ENCODE measurements at places on chromosomes 16 and 17.

- peak; percentile 51 for DNase-seq
These were observed 15.0 kb downstream of the CAVIN1 start for GRCh38 chr17:42408061-42408460.

DNA sequence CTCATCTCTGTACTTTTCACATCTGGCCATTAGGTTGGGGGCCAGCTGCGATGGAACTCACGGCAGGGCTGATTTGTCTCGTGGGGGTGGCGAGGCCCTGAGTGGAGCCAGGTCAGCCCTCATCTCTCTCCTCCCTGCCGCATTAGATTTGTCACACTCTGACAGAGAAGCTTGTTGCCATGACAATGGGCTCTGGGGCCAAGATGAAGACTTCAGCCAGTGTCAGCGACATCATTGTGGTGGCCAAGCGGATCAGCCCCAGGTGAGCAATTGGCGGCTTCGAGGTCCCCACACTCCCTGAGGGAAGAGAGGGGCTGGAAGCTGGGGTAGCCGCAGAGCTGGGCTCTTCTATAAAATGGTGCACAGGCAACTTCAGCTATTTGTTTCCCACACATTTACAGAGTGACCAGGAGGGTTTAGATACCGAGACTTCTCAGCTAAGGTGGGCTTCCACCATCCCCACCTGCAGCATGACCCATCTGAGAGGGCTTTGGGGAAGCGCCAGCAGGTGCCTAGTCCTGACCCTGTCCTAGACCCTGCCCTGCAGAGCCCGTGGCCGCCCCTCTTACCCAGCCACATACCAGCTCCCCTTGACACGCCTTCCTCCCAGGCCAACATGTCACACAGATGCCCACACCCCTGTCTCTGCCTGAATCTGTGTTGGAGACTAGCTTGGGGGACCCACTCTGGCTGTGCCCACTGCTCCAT is 8.4 kb downstream of the TMEM98 start:
- no peak for DNase-seq

DNA sequence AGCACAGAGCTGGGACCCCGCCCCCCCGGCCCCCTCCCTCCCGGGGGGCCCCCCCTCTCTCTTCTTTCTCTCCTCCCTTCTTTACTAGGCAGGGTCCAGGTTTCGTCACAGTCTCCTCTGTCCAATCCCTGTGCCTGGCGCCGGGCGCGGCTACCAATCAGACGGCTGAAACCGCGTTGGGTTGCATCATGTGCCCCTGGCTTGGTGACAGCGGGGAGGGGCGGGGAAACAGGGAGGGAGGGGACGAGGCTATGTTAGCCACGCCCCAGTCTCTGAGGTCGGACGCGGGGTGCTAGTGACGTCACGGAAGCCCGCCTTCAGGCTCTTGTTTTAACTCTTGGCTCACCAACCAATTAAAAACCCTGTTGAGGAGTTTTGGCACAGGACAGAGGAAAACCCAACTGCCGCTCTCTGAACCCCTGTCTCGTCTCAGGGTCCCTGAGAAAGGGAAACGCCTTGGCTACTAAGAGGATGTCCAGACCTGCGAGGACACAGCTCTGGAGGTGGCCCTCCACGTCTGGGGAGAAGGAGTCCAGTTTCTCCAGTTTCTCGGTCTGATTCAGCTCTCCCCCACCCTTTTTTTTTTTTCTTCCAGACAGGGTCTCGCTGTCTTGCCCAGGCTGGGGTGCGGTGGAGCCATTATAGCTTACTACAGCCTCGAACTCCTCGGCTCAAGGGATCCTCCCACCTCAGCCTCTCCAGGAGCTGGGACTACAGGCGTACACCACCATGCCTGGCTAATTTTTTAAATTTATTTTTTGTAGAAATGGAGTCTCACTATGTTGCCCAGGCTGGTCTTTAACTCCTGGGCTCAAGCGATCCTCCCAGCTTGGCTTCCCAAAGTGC is 441 bp upstream of the PLEKHH3 start:
- DNase-seq = peak; percentile 100

- DNase-seq = no peak
These were observed 7.1 kb downstream of the ENGASE start for GRCh38 chr17:79081571-79082276.

DNA sequence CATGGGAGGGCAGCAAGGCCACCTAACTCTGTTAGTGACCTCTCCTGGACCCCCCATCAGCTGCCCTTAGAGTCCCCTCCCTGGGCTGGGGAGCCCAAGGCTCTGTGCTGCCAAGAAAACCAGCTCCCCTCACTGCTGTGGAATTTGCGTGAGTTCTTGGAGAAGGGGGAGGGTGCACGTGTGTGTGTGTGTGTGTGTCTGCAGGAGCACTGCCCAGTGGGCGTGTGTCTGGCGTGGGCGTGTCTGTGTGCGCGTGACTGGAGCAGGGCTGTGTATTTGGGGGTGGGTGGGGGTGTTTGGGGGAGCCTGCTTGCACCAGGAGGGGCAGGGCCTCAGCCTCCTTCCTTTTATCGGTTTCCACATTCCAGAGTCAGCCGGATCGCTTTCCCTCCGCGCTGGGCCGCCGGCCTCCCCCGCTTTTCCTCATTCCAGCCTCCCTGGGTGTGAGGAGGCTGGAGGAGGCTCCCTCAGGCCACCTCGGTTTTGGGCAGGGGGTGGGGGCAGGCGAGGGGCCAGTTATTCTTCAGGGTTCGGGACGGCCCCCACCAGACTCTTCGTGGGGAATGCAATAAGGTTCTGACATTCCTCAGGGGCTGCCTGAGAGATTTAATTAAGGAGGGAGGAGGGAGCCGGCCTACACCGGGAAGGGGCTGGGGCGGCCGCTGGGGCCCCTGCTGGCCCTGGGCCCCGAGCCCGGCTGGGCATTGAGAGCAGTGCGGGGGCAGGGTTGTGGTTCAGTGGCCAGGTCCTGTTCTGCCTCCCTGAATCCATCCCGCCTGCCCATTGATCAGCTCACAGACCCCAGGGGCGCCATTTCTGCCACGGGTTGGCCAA is 2.5 kb downstream of the VASN start:
- peak; percentile 83 for DNase-seq

DNA sequence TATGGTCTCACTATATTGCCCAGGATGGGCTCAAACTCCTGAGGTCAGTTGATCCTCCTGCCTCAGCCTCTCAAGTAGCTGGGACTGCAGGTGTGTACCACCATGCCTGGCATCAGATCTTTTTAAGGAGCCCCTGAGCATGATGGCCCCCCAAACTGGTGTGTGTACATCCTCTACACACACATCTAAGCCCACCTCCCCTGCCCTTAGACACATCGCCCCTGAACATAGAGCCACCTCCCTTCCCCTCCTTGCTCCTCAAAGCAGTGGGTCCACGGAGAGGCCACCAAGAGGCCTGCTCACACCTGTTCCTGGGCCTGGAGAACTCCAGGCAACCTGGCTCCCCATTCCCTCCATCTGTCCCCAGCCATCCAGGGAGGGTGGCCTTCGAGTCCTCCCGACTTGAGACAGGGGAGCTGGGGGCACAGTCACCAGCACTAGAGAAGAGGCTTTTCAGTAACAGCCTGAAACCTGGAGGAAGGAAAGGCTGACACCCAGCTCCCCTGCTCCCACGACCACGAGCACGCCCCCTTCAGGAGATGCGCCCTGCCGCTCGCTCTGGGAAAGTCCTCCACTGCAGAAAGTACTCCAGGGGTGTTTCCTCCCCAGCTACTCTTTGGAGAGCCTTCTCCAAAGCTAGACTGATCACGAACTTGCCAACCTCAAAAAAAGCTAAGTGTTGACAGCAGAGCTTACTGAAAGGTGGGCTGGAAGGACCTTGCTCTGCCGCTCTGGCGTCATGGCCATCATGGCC is 12.6 kb upstream of the PRR29 start:
- DNase-seq = no peak

DNA sequence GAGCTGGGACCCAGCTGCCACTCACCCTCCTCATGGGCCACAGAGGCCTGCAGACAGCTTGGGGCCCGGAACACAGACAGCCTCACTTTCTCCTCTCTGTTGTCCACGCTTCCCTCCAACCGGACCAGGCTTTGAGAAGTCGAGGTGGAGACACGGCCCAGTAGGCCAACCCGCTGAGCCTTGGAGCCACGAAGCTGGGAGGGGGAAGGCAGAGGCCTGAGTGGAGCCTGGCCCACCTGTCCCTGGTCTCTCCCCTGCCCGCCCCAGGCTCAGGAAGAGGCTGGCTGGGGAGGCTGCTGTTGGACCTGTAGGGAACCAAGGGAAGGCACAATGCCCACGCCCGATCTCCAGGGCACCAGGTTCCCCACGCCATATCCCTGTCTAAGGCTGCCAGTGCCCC is 48.1 kb downstream of the RMI2 start:
- no peak for DNase-seq

DNA sequence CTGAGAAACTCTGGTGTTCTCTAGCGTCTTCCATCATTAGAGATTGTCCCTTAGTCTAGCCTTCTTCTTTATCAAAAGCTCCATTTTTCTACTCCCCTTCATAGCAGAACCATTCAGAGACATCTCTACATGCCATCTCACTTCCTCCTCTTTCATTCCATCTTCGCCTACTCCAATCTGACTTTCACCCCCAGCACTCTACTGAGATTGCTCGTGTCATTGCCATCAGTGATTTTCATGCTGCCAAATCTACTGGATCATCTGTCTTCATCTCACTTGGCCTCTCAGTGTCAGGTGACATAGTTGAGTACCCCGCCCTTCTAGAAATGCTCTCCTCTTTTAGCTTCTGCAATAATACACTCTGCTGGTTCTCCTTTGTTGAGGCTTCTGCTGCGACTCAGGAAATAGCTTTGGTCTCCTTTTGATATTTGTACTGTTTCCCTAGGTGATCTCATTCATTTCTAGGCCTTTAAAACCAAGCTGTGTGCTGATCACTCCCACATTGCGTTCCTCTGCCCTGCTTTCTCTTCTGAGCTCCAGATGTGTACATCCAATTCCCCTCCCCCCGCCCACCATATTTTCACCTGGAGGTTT is 119.1 kb downstream of the FTO start:
- no peak for DNase-seq

DNA sequence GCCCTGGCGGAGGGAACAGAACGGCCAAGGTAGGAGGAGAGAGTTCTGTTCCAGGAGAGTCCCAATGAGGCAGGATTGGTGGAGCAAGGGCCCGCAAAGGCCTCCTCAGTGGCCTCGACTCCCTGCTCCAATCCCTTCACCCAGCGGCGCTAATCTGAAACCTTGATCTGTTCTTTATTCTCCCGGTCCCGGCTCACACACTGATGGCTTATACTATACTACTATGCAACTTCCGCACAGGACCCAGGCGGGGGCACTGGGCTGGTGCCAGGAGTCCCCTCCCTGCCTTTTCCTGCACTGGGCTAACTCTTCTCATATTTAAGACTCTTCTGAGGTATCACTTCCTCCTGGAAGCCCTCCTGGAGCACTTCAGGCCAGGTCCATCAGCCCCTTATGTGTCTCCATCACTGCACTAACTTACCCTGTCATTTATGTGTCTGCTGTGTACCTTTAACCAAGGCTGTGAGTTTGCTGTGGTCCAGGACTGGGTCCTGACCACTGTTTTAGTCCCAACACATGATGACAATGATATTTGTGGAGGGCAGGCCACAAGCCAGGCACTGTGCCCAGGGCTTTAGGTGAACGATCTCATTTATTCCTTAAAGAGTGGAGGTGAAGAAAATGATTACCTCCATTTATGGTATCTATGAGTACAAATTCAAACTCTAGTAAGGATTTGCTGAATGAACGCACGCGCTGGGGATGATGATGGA is 6.8 kb downstream of the CCDC102A start:
- DNase-seq = peak; percentile 12

DNA sequence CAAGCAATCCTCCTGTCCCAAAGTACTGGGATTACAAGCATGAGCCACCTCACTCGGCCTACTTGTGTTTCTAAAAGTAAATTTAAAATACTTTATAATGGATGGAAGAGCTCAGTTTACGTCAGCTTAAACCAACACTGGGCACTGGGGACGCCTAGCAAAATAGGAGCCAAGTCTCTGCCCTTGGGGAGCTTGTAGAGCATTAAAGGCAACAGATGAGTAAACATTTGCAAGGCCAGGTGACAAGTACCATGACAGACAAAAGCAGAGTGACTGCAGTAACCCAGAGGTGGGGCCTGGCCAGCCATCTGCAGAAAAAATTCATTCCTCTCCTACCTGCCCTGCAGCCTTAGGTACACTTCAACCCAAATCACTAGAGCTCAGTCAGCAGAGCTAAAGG is 12.1 kb upstream of the NLK start:
- DNase-seq = no peak

DNA sequence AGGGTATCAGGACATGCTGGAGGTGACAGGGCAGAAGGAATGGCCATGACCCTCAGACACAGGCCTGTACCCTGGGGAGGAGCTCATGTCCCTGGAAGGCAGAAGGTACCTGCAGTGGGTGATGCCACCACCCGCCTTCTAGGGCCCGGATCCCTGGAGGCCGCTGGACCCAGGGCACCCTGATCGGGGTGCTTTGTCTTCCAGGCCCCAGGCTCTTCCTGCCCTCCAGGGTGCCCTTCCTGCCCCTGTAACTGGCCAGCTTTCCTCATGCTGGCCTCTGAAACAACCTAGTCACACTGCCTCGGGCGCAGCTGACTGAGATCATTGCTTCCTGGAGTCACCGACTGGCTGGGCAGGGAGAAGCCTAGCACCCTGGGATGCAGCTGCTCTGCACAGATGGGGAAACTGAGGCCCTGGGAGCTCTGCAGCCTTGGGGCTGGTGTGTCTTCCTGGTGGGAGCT is 5.8 kb downstream of the ADCY7 start:
- DNase-seq = no peak

- DNase-seq = no peak
These were observed 17.5 kb downstream of the ALOX15B start for GRCh38 chr17:8056232-8056975.

GRCh38 chr17:2949469-2950044 is 113.8 kb downstream of the OR1D5 start:
- DNase-seq = peak; percentile 77

DNA sequence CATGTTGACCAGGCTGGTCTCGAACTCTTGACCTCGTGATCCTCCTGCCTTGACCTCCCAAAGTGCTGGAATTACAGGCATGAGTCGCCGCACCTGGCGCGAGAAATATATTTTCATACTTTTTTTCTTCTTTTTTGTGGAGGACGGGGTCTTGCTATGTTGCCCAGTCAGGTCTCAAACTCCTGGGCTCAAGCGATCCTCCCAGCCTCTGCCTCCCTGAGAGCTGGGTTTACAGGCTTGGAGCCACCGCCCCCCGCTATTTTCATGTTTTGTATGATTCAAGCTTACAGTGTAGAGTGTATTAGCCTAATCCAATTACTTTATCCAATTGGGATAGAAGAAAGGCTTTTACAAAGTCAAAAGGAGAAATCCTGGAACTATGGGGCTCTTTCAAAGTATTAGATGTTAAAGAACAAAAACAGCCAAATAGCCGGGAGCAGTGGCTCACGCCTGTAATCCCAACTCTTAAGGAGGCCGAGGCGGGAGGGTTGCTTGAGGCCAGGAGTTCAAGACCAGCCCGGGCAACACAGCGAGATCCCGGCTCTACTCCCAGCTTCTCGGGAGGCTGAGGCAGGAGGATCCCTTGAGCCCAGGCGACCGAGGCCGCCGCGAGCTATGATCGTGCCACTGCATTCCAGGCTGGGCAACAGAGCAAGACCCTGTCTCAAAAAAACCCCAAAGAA is 1.4 kb upstream of the MAP1LC3B start:
- no peak for DNase-seq

- DNase-seq = no peak
These were observed 37.1 kb downstream of the KNOP1 start for GRCh38 chr16:19680881-19681340.

- DNase-seq = no peak
These were observed 41.2 kb upstream of the HLF start for GRCh38 chr17:55223524-55223923.

- peak; percentile 89 for DNase-seq
These were observed 443.3 kb downstream of the UTP18 start for GRCh38 chr17:51703361-51704341.
